GM04504 (cell line): ENCODE measurements at places on chromosomes 7 and 10.

- peak; percentile 80 for DNase-seq
Measured at GRCh38 chr10:77179015-77179695, 458.5 kb downstream of the KCNMA1 start.

DNA sequence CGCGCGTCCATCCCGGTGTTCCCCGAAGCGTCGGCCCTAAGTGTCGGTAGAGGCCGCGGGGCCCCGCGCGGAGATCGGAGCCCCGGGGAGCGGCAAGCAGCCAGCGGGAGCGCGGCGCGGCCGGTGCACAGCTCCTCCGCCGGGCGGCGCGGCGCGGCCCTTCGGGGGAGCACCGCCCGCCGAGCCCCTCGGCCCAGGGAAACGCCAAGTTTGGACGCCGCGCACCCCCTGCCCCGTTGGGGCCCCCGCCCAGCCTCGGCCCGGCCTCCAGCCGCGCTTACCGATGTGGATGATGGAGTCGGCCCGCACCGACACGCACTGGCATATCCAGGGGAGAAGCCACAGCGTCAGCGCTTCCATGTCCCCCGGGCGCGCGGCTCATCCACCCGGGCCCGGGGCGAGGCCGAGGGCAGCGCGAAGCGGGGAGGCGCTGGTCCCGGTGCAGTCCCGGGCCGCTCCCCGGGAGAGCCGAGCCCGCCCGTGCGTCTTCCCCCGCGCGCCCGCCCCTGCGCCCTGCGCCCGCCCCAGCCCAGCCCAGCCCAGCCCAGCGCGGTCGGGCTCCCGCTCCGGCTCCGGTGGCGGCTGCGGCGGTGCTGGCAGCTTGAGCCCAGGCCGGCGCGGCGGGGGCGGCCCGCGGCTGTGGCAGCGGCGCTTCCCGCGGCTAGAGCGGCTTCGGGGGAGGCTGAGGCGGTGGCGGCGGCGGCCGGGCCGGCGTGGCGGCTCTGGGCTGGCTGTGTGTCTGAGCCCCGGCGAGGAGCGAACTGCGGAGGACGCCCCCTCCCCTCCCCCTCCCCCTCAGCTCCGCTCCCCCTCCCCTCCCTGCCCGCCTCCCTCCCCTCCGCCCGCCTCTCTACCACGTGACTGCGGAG is at the start of gene GRID1:
Gene GRID1, minus strand, starts transcription at position 763 of the 869 bp plus-strand sequence.
- DNase-seq: no peak

DNA sequence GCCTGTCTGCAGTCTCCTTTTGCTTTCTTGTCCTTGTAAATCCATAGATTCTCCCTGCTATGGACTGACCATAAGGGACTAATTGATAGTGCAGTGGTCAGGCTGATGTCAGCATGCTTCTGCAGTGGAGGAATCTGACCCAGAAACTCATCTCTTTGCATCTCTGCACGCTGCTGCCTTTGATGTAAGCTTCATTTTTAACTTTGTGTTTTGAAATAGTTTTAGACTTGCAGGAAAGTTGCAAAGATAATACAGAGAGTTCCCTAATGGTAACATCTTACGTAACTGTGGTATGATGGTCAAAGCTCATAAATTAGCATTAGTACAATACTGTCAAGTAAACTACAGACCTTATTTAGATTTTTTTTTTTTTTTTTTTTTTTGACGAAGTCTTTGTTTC is 89.6 kb downstream of the GALNT17 start:
- no peak for DNase-seq

- DNase-seq: no peak
Measured at GRCh38 chr7:42236266-42236975, 588 bp downstream of the GLI3 start.

DNA sequence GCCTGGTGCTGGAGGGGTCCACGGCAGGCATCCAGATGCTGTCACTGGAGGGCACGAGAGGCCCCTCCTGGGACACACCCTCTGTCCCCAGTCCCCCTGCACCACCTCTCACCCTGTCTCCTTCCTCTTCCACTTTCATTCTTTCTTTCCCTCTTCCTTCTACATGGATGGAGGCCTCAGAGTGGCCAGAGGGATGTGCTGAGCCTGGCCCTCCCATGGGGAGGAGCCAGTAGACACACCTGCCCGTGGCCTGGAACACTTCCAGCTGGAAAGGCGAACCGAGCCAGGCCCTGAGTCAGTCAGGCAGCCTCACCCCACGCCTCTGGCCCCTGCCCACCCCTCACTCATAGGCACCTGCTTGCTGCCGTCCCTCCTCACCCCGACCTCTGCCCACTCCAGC is 55.9 kb upstream of the MXI1 start:
- no peak for DNase-seq

GRCh38 chr10:31745612-31746376 is 182.8 kb downstream of the ARHGAP12 start:
- peak; percentile 93 for DNase-seq

DNA sequence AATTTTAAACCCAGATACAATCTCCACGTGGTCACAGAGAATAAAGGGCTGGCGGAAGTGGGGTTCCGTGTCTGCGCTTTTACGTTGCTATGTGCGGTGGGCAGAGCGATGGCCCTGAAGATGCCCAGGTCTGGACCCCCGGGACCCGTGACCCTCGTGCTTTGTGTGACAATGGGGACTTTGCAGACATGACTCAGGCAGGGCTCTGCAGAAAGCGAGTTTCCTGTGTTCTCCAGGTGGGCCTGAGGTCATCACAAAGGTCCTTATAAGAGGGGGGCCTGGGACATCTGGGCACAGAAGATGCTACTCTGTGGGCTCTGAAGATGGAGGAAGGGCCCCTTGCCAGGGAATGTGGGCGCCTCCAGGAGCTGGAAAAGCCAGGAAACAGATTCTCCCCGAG is 95.3 kb downstream of the ELFN1 start:
- no peak for DNase-seq
